ENCODE measurements at places on chromosomes 1 and 21.

GRCh38 chr1:244406337-244406736 is 45.4 kb downstream of the ADSS2 start:
- no peak for DNase-seq

DNA sequence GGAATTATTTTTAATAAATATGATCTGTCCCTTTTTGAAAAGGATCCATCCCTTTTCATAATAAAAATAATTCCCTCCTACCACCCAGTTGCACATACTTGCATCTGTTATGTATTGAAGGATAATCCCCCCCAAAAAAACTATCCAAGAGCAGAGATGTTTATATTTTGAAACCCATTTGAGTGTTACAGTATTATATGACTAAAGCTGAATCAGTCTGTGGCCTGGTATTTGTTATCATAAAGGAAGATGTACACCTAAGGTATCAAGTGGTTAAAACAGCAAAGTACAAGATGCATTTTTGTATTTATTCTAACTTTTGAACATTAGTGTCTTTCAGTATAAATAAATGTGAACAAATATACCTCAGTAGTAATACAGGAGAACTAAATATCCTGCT is 12.7 kb upstream of the TGFB2 start:
- no peak for DNase-seq

DNA sequence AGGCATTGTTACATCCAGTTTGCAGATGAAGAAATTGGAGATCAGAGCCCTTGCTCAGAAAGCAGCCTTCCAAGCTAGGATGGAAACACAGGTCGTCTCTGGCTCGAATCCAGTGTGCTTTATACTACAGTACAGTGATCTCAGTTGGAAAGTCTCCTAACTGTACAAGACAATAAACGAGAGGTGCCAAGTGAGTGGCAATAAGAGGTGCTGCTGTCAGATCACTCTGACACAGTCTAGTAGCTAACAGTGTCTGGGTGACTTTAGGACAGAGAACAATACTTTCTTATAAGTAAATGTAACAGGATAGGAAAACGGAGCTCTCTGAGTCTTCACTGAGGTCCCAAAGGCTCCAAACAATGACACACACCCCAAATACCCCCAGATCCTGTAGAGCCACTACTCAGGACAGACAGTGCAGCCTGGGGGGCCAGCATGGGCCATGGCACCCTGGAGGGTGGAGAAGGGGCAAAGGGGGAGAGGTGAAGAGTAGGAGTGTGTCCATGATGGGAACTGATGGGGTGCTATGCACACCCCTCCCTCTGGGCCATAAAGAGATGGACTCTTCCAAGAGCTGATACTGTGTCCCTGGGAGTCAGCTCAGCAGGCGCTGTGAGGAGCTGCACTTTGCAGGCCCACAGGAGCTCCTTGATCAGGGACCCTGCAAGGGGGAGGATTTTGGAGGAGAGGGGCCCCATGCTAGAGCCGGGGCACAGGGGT is 3.3 kb downstream of the SH3BGR start:
- DNase-seq: no peak

DNA sequence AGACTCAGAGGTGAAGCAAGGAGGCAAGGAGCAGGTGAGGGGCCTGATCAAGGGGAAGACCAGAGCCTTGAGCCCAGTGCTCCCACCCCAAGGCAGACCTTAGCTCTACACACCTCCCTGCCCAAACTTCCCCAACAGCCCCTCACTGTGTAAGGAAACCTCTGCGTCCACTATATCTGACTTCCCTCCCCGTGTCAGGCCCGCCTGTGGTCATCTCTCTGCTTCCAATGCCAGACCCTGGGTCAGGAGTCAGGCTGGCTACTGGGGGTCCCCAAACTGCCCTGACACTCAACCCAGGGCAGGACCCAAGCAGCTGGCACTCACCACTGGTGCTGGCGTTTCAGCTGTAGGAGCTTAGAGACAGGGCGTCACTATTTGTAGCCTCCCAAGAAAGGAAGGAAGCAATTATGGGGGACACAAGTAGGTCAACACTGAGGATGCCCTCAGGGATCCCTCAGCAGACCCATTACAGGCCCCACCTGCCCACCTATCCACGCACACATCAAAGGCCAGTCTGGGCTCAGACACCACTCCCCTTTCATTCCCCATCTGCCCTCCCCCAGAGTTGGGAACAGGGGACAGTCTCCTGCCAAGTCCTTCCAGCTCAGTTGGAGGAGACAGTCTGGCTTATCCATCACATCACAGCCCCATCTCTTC is 811 bp upstream of the S100A3 start:
- no peak for DNase-seq

GRCh38 chr1:212286556-212287131 is 1.4 kb downstream of the PPP2R5A start:
- DNase-seq: no peak

- peak; percentile 45 for DNase-seq
Observed at GRCh38 chr1:205229399-205229871, 1.7 kb downstream of the TMCC2 start.

GRCh38 chr1:95640746-95641145 is 406.7 kb downstream of the RWDD3 start:
- DNase-seq: no peak

- no peak for DNase-seq
Observed at GRCh38 chr1:89616844-89617627, 15.9 kb upstream of the LRRC8C start.

GRCh38 chr1:47696737-47697441 is 259.0 kb downstream of the FOXD2 start:
- no peak for DNase-seq

DNA sequence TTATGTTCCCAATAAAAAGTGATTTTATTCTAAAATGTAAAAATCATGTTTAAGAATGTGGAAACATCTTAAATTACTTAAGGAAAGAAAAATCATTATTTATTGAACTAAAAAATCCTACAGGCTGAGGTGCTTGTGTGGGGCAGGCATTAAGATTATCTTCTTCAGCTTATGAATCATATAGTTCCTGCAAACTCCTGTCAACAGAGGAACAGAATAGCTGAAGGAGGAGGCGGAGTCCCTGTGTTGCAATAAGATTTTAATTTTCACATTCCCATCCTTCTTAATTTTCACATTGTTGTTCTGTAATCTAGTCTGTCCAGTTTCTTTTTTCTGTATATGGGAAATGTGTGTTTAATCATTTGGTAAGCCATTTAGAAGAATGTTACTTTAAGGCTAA is 20.6 kb upstream of the OLFML3 start:
- DNase-seq: no peak

- no peak for DNase-seq
Observed at GRCh38 chr21:26385721-26386120, 187.4 kb downstream of the CYYR1 start.

DNA sequence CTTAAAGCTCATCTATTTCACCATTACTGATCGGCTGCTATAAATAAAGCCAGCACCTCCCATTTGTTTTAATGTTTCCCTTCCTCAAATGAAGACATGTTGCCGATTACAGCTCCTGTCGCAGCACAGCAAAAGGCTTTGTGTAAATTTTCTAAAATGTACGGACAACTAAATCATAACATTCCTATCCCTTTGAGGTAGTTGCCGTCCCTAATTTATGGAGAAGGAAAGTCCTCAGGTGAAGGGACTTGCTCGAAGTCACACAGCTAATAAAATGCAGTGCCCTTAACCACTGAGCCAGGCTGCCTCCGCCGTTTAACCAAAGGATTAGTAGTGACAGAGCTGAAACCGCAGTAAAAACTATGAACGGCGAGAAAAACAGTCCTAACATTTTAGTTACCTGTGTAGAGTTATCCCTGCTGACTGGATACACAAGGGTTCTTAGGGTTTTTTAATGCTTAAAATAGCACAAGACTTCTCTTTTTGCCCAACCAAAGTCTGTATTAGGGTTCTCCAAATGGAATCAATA is 871 bp downstream of the PINK1 start:
- no peak for DNase-seq

- peak; percentile 58 for DNase-seq
Observed at GRCh38 chr1:92486251-92487077, at the start of gene GFI1. Gene GFI1 (minus strand): TSS chr1:92486925. CDS start chr1:92483487, 3,438 bp downstream.

- no peak for DNase-seq
Observed at GRCh38 chr1:234570329-234571120, 39.5 kb downstream of the IRF2BP2 start.

DNA sequence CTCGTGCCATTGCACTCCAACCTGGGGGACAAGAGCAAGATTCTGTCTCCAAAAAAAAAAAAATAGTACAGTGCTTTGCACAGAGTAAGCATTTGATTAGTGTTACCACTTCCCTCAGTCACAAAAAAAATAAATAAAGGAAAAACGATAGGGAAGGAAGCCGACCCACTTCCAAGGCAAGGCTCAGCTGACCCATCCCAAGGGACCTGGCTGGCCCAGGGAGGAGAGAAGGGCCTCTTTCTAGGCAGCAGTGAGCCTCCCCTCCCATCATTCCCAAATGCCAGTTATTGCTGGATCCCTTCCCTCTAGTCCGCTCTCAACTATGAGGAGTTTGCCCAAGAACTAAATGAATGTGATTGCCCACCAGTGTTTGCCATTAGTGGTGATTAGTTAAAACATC is 77.8 kb downstream of the TMEM53 start:
- no peak for DNase-seq

DNA sequence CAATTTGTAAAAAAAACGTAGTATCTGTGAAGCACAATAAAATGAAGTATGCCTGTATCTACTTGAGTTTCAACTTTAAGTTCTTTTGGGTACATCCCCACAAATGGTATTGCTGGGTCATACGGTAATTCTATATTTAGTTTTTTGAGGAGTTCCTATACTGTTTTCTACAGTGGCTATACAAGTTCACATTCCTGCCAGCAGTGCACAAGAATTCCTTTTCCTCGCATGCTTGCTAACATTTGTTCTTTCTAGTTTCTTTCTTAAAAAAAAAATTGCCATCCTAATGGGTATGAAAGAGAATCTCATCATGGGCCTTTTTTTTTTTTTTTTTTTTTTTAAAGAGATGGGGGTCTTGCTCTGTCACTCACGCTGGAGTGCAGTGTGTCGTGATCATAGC is 41.9 kb downstream of the UCK2 start:
- no peak for DNase-seq

- no peak for DNase-seq
Observed at GRCh38 chr1:89974696-89975470, 20.0 kb upstream of the ZNF326 start.

GRCh38 chr1:224057461-224058199 is 56.3 kb upstream of the FBXO28 start:
- no peak for DNase-seq

- no peak for DNase-seq
Observed at GRCh38 chr1:17507915-17508314, 31.6 kb upstream of the ARHGEF10L start.

DNA sequence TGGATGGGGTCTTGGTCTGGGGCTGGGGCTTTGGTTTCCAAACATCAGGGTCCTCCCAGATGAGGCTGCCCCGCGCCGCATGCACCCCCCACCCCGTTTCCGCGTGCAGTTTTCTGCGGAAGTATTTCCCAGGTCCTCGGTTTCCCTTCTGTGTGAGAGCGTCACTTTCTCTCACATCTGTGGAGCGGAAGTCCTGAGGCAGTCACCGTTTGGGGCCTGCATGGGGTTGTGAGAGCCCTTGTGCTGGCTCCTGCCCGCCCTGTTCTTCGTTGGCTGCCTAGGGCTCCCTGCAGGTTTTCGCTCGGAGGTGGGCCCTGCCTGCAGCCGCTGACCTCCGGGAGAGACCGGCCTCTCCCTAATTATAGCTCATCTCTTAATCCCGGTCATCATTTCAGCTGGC is 88.0 kb downstream of the GALNT2 start:
- DNase-seq: no peak

DNA sequence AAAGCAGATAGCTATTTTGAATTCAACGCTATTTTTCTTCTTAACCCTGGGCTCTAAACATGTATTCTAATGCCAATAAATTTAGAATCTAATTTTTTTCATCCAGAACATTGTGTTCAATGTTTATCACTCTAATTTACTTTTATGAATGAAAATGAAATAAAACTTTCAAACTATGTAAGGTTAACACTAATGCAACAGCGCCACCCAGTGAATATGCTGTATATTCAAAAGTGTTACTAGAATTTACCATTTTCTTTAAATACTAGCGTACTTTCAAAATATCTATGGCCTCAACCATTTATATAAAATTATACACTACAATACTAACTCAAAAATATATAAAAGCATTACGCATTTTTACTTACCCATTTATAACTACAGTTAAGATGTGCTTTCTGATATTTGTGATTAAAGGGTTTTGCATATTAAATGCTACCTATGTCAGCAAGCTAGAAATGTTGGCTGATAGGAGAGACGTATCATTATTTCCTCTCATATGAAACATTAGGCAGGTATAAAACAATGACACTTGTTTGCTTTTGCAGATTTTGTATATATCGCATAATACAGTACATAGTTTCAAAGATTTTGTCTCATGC is 5.9 kb upstream of the NUF2 start:
- peak; percentile 8 for DNase-seq

- no peak for DNase-seq
Observed at GRCh38 chr21:44903050-44903685, 17.5 kb downstream of the ITGB2 start.

- DNase-seq: no peak
Observed at GRCh38 chr1:23745515-23745914, 2.2 kb downstream of the ELOA start.

DNA sequence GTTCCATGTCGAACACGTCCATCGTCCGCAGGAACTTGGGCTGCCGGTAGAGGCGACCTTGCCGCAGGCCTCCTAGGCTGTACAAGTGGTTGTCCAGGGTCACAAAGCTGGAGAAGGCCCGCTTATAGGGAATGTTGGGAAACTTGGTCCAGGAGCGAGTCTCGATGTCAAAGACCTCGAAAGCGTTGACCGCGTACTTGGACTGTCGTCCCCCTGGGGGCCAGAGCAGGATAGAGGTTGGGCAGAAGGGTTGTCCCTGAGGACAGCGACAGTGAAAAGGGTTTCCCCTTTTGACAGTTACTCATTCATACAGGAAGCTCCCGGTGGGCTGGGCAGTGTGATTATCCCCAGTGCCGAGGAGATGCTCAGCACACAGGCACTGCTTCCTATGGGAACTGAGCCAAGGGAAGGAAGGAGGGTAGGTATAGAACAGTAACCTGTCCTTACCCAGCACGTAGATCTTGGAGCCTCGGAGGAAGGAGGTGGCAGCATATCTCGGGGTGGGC is 17.5 kb downstream of the KLHDC8A start:
- DNase-seq: no peak
